Stimulated activated CD4-positive, alpha-beta T cell treated with anti-CD3 and anti-CD28 coated beads, TNF-alpha, amount 100 ng/mL, for 4 hours (primary cell): ENCODE measurements at places on chromosomes 5 and 9.

DNA sequence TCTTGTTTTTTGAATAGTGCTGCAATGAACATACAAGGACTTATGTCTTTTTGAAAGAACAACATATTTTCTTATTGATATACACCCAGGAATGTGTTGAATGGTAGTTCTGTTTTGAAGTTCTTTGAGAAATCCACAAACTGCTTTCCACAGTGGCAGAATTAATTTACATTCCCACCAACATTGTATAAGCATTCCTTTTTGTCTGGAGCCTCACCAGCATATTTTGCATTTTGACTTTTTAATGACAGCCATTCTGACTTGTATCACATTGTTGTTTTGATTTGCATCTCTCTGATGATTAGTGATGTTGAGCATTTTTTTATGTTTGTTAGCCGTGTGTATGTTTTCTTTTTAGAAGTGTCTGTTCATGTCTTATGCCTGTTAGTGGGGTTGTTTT is 524.9 kb downstream of the SEMA5A start:
- no peak for DNase-seq

DNA sequence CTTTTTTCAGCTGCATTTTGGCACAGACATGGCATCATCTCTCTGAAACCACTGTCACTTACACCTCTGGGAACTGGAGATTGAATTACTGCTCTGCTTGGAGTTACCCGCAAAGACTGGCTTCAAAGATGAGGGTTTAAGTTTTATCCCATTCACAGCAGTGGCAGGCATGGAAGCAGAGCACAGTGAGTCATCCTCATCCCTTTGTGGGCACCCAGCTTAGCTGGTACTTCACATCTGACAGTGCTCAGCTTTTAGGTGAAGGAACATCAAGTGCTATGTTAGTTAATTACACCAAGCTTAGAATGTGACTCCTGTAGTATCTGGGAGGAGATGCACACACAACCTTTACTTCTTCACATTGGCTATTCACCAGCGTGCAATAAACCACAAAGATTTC is 24.8 kb upstream of the ALDH1A1 start:
- no peak for DNase-seq

DNA sequence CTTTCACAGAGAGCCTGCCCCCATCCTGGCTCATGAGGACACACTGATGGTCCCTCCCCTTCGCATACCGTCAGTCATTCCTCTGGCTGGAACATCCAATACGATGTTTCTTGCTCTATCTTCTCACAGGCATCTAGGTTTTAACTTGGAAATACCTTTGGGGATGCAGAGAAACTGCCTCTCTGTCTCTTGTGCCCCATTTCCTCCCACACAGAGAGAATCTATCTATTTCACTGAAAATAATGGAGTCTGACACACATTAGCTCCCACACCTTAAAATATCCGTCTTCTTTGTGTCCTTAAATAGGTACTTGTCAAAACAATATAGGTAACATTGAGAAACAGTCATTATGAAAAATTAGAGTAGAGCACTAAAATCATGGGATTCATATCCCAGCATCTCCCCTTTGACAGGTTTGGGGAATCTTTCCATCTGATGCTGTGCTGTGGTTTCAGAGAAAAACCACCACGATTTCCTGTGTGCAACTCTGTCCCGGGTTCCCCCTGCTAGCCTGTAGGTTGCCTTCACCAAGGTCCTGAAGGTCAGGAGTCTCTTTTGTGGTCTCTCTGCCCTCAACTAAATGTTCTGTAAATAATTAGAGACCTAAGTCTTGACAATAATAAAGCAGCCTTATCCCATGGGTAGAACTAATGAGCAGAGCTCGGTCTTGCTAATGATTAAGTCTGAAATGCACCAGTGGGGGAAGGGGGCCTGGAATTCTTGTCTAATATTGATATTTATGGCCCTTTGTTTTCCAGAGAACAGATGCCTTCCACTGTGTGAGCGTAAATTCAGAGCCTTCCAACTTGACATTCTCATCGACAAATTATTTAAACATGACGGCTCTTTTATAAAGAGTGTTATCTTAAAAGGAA is 371.0 kb downstream of the ICE1 start:
- no peak for DNase-seq

- no peak for DNase-seq
Observed at GRCh38 chr5:56566374-56567249, 248.7 kb upstream of the MAP3K1 start.

DNA sequence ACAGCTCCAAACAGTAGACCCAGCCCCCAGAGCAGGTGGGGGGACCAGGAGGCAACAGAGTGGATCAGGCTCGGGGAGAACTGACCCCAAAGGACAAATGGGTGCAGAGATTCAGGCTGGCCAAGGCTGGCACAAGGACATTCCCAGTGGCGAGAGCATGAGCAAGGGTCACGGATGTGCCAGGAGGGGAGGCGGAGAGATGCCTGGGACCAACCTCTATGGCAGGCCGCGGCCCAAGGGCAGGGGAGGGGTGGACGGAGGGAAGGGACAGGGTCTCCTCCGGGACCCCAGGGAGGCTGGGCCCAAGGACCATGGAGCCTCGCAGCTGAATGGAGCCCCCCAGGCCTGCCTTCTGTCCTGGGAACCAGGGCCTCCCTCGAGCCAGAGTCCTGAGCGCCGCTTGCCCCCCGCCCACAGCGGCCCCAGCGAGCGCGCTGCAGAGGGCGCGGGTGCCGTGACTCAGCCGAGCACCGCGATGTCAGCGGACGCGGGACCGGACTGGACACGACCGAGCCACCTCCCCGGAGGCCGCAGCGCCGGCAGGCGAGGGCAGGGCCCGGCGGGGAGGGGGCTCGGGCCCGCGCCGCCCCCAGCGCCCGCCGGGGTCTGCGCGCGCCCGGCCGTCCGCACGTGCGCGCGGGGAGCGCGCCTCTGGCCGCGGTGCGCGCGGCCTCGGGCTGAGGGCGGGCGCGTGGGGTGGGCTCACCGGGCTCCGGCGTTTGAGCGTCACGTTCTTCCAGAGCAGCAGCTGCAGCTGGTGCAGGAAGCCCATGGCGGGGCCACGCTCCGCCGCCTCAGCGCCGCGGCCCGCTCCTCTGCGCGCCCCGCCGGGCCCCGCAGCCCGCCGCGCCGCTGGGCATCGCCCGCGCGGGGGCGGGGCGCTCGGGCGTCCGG is at the start of gene ABCA2:
Gene ABCA2, minus strand, starts transcription at position 869 of the 894 bp plus-strand sequence. Its CDS starts 97 bp downstream, at position 772.
- no peak for DNase-seq

DNA sequence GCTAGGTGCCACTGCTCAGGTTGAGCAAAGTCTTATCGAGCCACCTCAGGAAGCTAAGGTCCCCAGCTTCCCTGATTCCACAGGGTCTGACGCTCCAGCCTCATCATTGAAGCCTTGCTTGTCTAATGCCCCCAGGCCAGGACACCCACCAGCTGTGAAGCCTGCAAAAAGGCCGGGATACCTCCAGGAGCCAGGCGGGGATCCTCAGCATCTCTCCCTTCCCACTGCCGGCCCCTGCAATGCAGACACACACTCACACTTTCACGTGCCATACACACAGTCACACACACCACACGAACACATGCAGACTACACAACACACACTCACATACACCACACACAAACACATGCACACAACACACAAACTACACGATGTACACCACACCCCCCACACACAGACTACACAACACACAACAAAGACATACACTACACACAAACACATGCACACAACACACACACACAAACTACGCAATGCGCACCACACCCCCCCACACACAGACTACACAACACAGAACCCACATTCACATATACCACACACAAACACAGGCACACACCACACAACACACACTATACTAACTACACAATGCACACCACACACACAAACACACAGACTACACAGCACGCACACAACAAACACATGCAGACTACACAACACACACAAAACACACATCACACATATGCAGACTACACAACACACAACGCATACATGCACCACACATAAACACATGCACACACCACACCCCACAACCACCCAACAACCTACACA is 17.8 kb upstream of the S1PR3 start:
- DNase-seq: no peak

- no peak for DNase-seq
Observed at GRCh38 chr5:1494780-1495524, 28.8 kb downstream of the LPCAT1 start.

DNA sequence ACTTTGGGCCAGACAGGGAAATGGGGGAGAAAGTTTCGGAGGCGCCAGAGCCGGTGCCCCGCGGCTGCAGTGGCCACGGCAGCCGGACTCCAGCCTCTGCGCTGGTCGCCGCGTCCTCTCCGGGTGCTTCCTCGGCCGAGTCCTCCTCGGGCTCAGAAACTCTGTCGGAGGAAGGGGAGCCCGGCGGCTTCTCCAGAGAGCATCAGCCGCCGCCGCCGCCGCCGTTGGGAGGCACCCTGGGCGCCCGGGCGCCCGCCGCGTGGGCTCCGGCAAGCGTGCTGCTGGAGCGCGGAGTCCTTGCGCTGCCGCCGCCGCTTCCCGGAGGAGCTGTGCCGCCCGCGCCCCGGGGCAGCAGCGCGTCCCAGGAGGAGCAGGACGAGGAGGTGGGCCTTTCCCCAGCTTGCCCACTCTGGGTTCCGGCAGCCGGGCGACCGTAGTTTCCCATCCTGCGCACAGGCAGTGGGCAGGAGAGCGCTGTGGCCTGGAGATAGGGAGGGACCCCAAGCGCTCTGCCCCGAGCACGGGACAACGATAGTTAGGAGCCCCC is 516 bp downstream of the MAST4 start:
- no peak for DNase-seq

- DNase-seq: no peak
Observed at GRCh38 chr9:88521308-88521707, 13.7 kb upstream of the NXNL2 start.

DNA sequence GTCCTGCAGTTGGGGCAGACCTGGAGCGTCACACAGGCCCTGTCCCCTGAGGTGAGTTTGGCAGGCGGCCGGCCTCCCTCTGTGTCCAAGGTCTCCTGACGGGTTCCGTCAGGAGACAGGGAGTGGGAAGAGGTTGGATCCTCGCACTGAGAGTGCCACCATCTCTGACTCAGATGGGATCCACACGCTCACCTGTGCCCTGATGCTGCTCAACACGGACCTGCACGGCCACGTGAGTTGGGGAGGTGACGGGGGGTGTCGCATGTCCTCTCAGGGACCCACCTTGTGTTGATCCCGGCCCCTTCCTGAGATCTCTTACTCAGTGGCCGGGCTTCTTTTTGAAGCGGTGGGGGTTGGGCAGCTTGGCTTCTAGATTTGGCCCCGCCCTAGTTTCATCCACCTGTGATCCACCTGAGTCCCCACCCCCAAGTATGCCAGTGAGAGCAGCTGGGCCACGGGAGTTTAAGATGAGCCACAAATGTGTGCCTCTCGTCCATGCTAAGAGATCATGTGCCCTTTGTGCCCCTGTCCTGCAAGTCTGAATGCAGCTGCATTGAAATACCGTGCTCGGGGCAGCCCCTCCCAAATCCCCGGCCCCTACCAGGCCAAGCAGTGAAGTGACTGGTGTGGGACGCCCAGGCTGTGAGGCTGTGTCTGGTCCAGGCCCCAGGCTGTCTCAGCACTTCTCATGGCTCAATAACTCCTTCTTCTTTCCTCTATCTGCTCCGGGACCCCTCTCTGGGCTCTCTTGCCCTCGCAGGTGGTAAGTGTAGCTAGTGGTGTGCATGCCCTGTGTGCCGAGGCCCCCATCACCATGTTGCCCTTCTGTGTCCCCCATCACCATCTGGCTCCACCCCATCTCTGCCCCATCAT is 27.2 kb downstream of the PSD2 start:
- DNase-seq: no peak

- DNase-seq: no peak
Observed at GRCh38 chr9:127201071-127201541, 63.5 kb upstream of the GARNL3 start.

DNA sequence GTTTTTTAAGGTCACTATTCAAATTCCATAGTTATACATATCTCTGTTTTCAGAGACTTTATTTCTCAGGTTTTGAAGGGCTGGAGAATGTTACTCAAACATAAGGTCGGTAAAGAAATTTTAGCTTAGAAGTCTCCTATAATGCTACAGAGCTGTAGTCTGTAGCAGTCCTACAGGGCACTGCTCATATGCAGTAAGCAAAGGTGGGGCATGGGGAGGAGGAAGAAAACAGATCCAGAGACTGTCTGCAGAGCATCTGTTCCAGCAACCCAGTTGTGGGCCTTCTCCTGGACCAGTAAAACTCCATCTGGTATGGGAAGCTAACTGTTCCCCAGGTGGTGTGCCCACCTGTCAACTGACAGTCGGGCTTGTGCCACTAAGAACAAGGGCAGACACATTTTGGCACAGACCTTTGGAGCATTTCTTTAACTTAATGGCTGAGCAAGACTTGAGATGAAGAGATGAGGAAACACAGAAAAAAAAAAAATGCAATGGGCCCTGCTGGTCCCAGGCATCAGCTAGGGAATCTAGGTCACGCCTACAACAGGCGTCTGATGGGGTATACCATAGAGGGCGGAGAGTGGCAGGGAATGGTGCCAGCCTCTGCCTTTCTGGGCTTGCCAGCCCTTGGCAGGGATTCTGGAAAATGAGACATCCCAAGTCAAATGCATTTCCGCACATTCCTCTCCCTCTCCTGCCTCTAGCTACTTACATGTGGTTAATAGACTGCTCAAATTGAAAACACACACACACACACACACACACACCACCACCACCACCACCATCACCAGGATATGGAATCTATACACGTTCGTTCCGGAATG is 218.9 kb downstream of the ARL15 start:
- no peak for DNase-seq

DNA sequence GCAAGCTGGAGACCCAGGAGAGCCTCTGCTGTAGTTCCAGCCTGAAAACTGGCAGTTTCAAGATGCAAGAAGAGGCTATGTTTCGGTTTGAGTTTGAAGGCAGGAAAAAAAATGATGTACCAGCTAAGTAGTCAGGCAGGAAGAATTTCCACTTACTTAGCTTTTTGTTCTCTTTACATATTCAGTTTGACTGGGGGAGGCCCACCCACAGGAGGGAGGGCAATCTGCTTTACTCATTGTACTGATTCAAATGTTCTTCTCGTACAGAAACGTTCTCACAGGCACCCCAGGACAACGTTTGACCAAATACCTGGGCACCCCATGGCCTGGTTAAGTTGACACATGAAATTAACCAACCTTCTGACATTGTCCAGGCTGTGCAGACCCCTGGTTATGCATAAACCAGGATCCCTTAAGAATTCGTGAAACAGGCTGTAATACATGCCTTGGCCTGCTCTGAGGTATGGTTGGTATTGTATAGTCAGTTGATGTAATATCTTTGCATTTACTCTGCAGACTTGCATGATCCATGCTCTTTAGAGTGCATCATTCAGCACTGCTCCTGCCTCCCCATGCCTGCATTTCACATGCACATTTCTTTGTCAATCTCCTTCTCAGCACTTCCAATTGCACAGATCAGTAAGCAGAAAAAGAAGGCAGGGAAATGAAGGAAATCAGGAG is 687.1 kb downstream of the TAF11L14 start:
- DNase-seq: no peak

- no peak for DNase-seq
Observed at GRCh38 chr5:65721050-65721719, 724 bp downstream of the SGTB start.

- DNase-seq: no peak
Observed at GRCh38 chr9:78230761-78231160, 5.1 kb upstream of the CEP78 start.

DNA sequence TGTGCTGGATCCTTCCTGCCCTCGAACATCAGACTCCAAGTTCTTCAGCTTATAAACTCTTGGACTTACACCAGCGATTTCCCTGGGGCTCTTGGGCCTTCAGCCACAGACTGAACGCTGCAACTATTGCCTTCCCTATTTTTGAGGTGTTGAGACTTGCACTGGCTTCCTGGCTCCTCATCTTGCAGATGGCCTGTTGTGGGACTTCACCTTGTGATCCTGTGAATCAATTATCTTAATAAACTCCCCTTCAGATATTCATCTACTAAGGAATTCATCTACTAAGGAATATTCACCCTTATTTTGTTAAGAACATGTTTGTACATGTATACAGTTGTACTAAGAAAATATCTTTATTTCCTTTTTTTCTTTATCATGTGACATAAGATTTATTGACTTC is 1079.7 kb downstream of the CDH12 start:
- DNase-seq: no peak
